ENCODE measurements at places on chromosomes 4 and X.

GRCh38 chr4:163243297-163243981 lies 76.7 kb upstream of the NAF1 start:
- DNase-seq: no peak

- DNase-seq: no peak
Measured at GRCh38 chr4:53994382-53995102, 69.9 kb downstream of the CHIC2 start.

- DNase-seq: no peak
Measured at GRCh38 chr4:88158489-88159228, at the start of gene ABCG2. Gene ABCG2 (minus strand): TSS chr4:88158639. CDS start chr4:88139995, 18,644 bp downstream.

GRCh38 chr4:104868958-104869357 lies 277.7 kb upstream of the TET2 start:
- DNase-seq: no peak

GRCh38 chr4:41183021-41183553 lies 31.3 kb downstream of the APBB2 start:
- DNase-seq: no peak
